Chondrocyte (in vitro differentiated cells): ENCODE measurements at places on chromosomes 2 and 18. TPM values are rescaled to one million over a fixed set of nuclear protein-coding genes. Genes with fewer than 3 reads are reported as not detected.

DNA sequence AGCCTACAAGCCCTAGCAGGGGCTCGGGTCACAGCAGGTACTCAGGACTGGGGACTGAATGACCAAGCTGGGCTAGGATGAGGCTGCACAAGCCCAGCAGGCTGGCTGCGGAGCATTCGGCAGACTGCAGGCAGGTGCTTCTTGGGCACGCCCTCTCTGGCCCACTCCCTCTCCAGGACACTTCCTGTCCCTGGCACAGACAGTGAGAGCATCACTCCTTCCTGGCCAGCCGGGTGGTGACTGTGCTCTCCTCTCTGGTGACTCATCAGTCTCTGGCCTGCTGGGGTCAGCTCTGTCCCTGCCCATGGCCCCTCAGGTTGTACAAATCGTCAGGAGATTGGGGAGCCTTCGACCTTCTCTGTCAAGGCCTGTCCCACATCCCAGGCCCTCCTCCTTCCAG lies 22.5 kb downstream of the C1QL2 start:
- peak; percentile 76 for DNase-seq

- DNase-seq, result no peak
Measured at GRCh38 chr18:76985951-76986236, 146.7 kb downstream of the MBP start.

DNA sequence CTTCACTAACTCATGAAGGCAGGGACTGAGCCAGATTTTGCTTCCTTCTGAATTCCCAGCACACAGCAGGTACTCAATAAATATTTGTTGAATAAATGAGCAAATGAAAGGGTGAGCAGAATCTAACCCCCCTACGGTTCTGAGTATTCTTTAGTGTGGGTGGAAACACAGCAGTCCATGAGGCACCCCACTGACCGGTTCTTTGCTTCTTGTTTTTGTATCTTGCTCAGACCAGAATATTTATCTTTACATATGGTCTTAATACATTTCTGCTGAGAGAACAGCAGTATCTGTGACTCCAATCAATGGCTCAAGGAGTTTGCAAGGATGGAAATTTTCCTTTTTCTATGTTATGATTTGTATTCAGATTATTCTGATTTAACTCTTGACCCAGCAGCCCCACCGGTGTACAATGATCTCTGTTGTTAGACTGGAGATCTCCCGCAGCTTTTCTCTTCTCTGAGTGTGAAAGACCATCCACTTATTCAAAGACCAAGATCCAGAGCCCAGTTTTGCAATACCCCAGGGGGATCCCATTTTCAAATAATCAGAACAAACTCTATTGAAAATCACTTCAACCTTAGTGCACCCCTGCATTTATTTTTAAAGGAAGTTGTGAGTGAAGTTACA lies 506.5 kb upstream of the TNP1 start:
- DNase-seq, result no peak

GRCh38 chr2:233033672-233034071 lies 1.2 kb downstream of the NEU2 start:
- no peak for DNase-seq

DTNA gene
- total RNA-seq, result 3.7 to 5.8 TPM (median 3.7 TPM) in 3 replicates

GRCh38 chr2:232300894-232301387 lies 77.6 kb upstream of the ALPP start:
- DNase-seq, result no peak

TUBB8B gene
- total RNA-seq, result not detected in 3 replicates

GRCh38 chr18:57353940-57354461 lies 1.6 kb downstream of the ST8SIA3 start:
- no peak for DNase-seq

DNA sequence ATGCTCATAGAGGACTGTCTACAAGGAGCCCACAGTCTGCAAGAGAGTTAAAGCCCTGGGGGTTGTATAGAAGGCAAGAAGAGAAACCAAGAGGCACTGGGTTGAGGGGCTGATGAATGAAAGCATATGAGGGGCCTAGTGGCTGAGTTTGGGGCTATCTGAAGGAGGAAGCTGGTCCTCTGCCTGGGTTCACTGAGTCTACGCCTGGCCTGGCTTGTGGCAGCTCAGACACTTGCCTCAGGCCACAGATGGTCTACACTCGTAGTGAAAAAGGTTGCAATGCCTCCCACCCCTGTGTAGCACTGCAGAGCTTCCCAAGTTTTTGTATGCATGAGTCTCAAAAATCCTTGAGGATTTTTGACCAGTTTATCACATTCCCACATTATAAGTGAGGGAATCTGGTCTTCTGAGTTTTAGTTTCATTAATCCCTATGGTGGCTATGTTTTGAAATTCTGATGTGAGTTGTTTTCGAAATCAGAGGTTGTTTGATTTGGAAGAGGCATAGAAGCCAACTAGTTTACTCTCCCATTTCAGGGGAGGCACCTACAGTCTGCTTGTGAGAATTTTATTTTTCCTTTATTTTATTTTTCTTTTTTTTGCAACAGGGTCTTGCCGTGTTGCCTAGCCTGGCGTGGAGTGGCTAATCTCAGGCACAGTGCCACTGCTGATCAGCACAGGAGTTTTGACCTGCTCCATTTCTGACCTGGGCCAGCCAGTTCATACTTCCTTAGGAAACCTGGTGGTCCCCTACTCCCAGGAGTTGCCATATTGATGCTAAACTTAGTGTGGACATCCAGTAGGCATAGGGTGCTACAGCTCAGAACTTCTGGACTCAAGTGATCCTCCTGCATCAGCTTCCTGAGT lies 10.0 kb downstream of the MYCN start:
- no peak for DNase-seq
